T1000 (cell line): ENCODE measurements at places on chromosomes 16 and 17.

GRCh38 chr16:3458278-3458851 is 14.9 kb downstream of the NAA60 start:
- no peak for DNase-seq

GRCh38 chr16:63652091-63652490 is 1469.8 kb downstream of the CDH11 start:
- no peak for DNase-seq

GRCh38 chr16:23539984-23540816 is 16.9 kb downstream of the EARS2 start:
- DNase-seq = no peak

DNA sequence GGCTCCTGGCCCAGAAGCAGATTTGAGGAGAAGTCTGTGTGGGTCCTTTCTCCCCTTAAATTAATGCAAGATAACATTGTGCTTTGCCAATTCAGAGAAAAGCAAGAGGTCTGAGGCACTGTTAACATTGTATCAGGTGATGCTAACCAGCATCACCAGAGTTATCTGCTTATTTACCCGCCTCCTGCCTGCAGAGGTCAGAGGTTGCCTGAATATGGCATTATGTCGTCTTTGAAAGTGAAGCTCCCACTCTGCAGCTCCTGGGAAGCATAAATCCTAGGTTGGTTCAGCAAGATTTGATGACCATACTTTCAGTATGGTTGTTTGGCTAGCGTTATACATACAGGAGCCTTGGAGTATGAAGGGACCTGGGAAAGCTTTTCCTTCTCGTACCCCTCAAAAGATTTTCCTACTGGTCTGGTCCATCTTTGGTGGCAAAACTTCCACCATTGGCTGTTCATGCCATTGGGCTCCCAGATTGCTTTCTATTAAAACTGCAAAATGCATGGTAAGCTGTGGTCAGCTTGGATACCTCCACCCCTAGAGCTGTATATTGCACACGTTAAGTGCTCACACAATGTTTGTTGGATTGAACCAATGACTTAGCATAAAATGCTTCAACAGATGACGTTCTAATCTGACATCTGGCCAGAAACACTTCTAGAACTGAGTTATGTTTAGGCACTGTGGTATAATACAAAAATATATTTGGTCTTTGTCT is 24.1 kb downstream of the CHD9 start:
- no peak for DNase-seq

DNA sequence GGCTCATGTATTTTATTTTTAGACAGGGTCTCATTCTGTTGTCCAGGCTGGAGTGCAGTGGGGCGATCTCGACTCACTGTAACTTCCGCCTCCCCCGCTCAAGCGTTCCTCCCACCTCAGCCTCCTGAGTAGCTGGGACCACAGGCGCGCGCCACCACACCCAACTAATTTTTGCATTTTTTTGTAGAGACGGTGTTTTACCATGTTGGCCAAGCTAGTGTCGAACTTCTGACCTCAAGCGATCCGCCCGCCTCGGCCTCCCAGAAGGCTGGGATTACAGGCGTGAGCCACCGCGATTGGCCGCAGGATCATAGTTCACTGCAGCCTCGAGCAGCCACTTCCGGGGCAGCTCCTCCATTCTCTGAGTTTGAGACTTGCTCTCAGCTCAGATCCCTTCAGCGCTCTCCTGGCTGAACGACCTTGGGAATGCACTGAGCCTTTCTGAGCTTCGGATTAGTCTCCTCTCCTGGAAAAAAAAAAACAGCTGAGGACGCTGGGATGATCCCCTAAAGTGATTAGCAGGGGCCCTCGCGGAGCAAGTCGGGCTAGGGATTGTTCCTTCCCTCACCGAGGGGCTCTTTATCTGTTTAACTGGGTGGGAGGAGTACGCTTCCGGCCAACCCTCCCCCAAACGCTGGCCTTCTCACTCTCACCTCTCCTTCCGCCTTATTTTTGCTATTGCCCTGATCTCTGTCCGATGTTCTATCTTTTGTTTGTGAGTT is 1.1 kb upstream of the PKMYT1 start:
- no peak for DNase-seq

- DNase-seq = no peak
These were observed 20.1 kb downstream of the CIITA start for GRCh38 chr16:10897134-10897533.

DNA sequence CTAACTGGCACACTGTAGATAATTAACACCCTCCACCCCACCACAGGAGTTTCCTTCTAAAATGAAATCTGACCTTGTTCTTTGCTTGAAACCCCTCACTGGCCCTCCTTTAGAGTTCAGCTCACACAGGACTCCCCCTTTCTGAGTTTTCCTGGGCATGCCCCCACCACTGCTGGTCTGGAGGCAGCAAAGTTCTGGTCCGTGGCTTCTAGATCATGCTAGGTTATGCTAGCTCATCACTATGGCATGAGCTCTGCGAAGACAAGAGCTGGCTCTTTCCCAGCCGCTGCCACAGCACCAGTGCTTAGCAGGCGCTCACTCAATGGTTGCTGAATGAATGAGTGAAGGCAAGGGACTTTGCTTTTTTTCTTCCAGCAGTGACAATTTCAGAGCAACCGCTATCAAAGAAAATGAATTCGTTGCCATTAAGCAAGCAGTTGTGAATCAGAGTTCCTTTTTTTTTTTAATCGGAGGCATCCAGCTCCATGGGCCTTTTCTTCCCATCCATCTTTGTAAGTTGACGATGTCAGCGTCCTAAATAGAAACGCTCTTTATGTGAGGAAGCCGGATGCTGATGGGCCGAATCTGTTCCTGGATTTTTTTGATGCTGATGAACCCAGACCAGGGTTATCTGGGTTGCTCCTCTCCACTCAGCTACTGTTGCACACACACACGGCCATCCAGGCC is 80.8 kb upstream of the NOL11 start:
- DNase-seq = no peak

- DNase-seq = no peak
These were observed 1.0 kb upstream of the CSNK2A2 start for GRCh38 chr16:58198803-58199411.
